ENCODE measurements at places on chromosomes 13 and 19. TPM values are rescaled to one million over a fixed set of nuclear protein-coding genes. Genes with fewer than 3 reads are reported as not detected.

- no peak overlapping the region for H3K4me3 ChIP-seq
- peak; percentile 36 for DNase-seq
- H3K36me3 ChIP-seq = no peaks in the 10 kb centered on the region
- H3K4me1 ChIP-seq = no peaks in the 10 kb centered on the region
- no peaks in the 10 kb centered on the region for H3K27me3 ChIP-seq
These were observed 24.7 kb downstream of the RASA3 start for GRCh38 chr13:114107686-114108081.

- no peak overlapping the region for H3K4me3 ChIP-seq
- no peaks in the 10 kb centered on the region for H3K4me1 ChIP-seq
- H3K27ac ChIP-seq = no peak overlapping the region
- no peaks in the 10 kb centered on the region for H3K27me3 ChIP-seq
- H3K36me3 ChIP-seq = no peaks in the 10 kb centered on the region
These were observed 1651.9 kb upstream of the MIR17HG start for GRCh38 chr13:89695343-89696257.

Gene IZUMO2
- total RNA-seq = not detected

- peaks cover 23% of the 10 kb centered on the region for H3K4me1 ChIP-seq
- H3K36me3 ChIP-seq = no peaks in the 10 kb centered on the region
- peak; percentile 75 for DNase-seq
- peak overlapping the region; percentile 82 for H3K27ac ChIP-seq
These were observed 66.8 kb upstream of the MCF2L start for GRCh38 chr13:112902101-112902651.

- H3K4me3 ChIP-seq = no peak overlapping the region
- H3K27me3 ChIP-seq = no peaks in the 10 kb centered on the region
- peak overlapping the region; percentile 77 for H3K27ac ChIP-seq
- H3K36me3 ChIP-seq = no peaks in the 10 kb centered on the region
These were observed 52.6 kb upstream of the RCBTB2 start for GRCh38 chr13:48585456-48585840.

DNA sequence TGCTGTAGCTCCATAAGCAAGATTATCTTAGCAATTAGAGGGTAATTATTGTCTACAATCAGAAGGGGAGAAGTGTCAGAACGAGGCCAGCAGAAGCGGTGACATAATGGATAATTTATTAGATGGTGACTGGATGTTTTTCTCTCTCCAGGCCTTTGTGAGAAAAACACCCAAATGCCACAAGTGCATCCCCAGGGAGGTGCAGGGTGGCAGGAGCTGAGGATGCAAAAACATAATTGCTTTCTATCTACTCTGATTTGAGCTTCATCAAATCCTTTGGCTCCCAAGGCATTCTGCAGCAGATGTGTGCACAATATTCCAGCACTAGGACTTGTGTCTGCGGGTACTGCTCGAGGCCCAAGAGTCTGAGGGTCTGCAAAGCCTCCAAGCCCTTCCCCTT is 220.1 kb upstream of the SERP2 start:
- no peaks in the 10 kb centered on the region for H3K27me3 ChIP-seq
- H3K4me3 ChIP-seq = no peak overlapping the region
- H3K36me3 ChIP-seq = no peaks in the 10 kb centered on the region
- DNase-seq = no peak
- H3K4me1 ChIP-seq = no peaks in the 10 kb centered on the region

Gene IGFL4
- not detected for total RNA-seq

DNA sequence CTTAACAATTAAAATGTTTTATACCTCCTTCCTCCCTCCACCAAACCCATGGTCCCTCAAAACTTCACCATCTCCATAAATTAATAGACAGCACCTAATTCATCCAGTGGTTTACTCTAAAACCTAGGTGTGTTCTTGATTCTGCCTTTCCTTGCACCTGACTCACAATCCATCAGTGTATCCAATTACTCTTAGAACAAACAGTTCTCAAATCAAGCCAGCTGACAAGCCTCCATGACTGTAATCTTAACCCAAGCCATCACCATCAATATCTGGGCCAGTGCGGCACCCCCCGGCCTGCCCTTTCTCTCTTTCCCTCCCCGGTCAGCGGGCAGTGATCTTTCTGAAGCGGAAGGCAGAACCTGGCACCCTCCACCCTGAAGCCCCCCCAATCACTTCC is 75.6 kb downstream of the TNFRSF19 start:
- no peak overlapping the region for H3K27ac ChIP-seq
- no peak for DNase-seq
- no peak overlapping the region for H3K4me3 ChIP-seq
- H3K27me3 ChIP-seq = no peaks in the 10 kb centered on the region
- no peaks in the 10 kb centered on the region for H3K4me1 ChIP-seq
- H3K36me3 ChIP-seq = no peaks in the 10 kb centered on the region

DNA sequence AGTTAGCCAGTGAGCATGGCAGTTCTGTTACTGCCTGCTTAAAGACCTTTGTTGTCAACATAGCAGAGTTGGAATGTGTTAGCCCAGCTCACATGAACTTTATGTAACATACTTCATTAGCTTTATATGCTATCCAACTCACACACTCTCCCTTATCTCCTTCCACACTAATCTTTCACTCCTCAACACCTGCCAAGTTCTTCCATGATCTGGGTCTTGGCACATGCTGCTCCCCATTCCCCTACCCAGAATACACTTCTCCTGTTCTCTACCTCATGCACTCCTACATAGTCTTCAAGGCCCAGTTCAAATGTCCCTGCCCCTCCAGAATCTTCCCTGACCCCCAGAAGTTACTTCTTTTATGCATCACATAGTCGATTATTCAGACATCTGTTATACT is 179.3 kb downstream of the KATNAL1 start:
- H3K4me1 ChIP-seq = peaks cover 15% of the 10 kb centered on the region
- DNase-seq = no peak
- peak overlapping the region; percentile 85 for H3K27ac ChIP-seq
- no peak overlapping the region for H3K4me3 ChIP-seq
- no peaks in the 10 kb centered on the region for H3K36me3 ChIP-seq

GRCh38 chr13:58085819-58086218 is 454.3 kb downstream of the PCDH17 start:
- no peaks in the 10 kb centered on the region for H3K4me1 ChIP-seq
- no peaks in the 10 kb centered on the region for H3K36me3 ChIP-seq
- no peak overlapping the region for H3K27ac ChIP-seq
- no peak for DNase-seq
- H3K4me3 ChIP-seq = no peak overlapping the region
- no peaks in the 10 kb centered on the region for H3K27me3 ChIP-seq

Gene RUBCNL
- 2.1 TPM for total RNA-seq

Gene KCNN4
- 1.9 TPM for total RNA-seq

DNA sequence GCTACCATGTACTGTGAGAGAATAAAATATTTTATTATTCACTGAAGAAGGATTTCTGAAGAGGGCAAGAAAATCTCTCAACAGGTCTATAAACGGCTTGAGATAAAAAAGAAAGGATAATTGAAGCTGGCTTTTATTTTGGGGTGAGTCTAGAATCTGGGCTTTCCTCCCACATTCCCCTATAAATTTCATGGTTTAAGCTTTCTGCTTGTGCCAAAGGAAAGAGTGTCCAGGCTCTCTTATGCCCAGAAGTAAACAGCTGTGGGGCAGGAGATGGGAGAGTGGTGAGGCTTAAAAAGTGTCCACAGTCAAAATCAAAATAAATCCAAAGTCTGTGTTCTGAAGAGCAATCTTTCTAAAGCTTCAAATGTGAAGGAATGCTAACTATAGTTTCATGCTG is 942.2 kb upstream of the MIR17HG start:
- no peaks in the 10 kb centered on the region for H3K27me3 ChIP-seq
- H3K27ac ChIP-seq = no peak overlapping the region
- H3K4me3 ChIP-seq = no peak overlapping the region

- no peak for DNase-seq
- H3K36me3 ChIP-seq = no peaks in the 10 kb centered on the region
- no peak overlapping the region for H3K27ac ChIP-seq
- H3K27me3 ChIP-seq = peaks cover 13% of the 10 kb centered on the region
These were observed 21.6 kb upstream of the SEMA6B start for GRCh38 chr19:4580961-4581665.
